ENCODE measurements at places on chromosomes 6 and 20.

- no peak for DNase-seq
Observed at GRCh38 chr6:2565499-2565898, 185.2 kb downstream of the MYLK4 start.

DNA sequence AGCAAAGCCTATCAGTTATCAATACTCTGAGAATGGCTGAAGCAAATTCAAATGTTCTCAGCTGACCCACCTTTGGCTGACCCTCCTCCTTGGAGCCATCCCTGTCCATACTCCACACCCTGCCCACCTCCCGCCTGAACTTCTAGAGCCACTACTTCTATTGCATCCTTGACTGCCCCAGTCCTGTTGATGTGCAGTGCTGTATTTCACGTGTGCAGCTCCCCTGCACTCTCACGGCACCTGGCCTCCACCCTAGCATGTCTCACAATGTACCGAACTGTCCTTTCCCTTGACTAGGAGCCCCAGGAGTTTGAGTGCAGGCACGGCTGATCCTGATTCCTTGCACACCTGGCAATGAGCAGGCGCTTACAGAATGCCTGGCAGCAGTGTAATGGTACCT, 7.0 kb downstream of the CPXM1 start:
- no peak for DNase-seq

DNA sequence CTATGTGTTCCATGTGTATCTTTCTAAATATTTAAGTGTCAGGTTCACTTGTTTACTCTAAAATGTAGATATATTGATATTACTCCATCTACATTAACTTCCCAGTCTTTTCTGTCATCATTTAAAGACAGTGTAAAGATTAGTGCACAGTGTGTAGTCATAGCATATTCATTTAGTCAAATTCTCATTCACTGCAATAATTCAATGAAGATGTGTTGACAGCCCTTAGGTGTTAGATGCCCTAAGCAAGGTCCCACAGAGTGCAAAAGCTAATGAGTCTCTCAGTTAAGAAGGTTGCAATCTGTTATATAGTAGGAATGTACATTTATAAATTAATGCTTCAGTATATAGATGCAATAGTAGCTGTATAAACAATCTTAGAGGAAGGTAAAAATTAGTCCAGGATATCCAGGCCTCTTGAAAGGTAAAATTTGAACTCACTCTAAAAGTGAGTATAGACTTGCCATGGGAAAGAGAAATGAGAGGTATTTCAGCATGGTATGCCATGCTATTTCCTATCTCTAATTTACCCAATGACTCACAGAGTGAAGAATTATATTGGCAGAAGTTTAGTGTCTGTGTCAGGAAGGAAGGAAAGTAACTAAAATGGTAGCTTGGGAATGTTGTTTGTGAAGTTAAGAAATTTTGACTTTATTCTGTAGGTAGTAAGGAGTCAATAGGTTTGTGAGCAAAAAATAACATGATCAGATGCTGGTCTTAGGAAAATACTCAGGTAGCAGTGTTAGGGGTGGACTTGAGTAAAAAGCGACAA, 969.9 kb upstream of the CITED2 start:
- DNase-seq = no peak

GRCh38 chr20:49859011-49859410, 46.4 kb downstream of the SLC9A8 start:
- no peak for DNase-seq

DNA sequence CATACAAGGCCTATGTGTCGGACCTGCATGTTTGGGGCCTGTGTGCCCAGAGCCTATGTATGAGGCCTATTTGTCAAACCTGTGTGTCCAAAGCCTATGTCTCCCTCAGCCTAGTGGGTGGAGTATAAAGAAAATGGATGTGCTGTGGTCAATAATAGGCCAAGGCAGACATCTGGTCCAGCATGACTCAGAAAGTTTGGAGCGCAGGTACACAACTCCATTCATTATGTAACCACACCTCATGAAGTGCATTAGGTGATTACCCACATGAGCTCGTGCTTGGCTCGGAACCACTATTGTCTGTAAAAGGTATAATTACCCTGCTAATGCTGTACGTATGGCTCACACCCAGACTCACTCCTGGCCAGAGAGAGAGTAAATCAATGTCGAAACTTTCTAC, 302.4 kb upstream of the POU3F2 start:
- no peak for DNase-seq

GRCh38 chr6:34906826-34907225, 17.8 kb downstream of the ANKS1A start:
- DNase-seq = no peak

- DNase-seq = no peak
Observed at GRCh38 chr20:9577397-9577796, 63.0 kb downstream of the LAMP5 start.

DNA sequence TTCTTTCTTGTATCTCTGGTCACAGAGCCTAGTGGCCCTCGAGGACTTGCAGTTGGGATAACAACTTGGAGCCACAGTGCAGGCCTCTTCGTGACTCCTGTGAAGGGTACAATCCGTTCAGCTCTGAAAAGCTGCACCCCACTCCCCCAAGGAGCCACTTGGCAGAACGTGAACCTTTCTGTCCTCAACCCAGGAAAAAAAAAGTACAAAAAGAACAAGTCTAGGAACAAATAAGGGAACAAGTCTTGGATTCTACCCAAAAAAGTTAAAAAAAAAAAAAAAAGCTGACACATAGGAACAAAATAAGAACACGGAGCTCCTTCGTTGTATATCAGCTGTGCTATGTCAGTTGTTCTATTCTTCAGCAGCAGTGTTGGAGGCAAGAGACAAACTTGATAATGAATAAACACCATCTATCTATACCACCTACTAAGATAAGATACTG, 77.9 kb upstream of the TULP1 start:
- no peak for DNase-seq

DNA sequence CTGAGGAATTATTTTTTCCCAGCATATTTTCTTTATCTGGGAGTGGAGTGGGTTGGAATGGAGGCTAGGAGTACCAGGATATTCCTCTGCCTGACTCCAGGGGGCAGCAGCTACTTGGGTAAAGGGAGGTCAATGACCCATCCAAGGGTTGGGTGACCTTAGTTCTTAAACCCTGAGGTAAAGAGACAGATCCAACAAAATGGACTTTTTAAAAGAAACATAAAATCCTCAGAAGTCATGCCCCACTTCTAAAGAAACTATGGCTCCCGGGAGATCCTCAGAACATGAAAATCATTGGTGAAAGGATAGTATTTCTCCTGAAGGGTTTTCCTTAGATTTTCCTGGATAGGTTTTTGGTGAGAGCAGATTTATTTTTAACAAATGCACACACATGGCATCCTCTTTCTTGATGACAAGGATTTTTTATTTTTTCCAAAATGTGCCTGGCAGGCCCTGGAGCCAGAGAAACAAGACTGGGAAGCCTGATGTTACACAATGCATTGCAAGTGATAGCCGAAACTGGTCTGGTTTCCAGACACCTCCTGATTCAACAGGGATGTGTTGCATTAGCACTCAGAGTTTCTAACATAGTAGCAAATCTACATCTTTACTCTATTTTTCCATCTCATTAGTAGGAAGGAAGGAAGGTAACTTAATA, 240.9 kb upstream of the BTBD3 start:
- DNase-seq = no peak

- peak; percentile 73 for DNase-seq
Observed at GRCh38 chr20:61520893-61521460, 268.9 kb downstream of the CDH4 start.

- no peak for DNase-seq
Observed at GRCh38 chr20:53611449-53611894, 17.8 kb upstream of the ZNF217 start.

- DNase-seq = no peak
Observed at GRCh38 chr6:18101873-18102272, 20.6 kb downstream of the NHLRC1 start.

GRCh38 chr6:46184114-46184513, 13.3 kb upstream of the ENPP5 start:
- DNase-seq = no peak

GRCh38 chr6:168554472-168554871, 113.5 kb downstream of the SMOC2 start:
- DNase-seq = no peak

DNA sequence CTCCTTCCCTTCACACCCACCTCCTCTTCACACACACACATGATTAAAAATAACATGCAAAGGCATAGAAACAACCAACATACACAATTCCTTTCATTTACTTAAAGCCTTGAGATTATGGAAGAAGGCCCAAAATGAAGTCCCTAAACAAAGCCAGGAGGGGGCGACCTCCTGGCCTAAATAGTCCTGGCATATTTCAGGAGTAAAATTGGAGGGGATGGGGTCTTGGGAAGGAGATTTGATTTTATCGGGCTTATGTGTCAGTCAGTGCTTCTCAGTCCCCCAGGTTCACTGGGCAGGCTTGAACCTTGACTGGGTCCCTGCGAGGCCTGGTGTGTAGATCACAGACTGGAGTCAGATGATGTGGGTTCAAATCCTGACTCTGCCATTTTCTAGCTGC, 266.4 kb downstream of the SAMD5 start:
- DNase-seq = no peak

DNA sequence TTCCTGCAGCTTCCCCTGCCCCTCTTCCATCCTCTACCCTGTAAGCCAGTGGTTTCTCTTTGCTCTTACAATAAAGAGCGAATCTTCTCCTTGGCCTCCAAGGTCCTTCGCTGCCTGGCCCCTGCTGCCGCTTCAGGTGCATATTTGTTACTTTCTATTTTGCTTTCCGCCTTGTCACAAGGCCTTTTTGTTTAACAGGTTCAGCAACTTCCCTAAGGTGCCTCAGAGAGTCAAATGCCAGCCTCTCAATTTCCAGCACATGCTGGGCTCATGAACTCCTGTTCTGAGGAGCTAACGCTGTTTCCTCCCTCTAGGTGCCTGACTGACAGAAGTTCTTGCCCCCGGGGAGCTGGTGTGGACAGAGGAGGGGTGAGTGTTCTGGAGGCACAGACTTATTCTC, 42.4 kb upstream of the EPB41L1 start:
- no peak for DNase-seq

- DNase-seq = no peak
Observed at GRCh38 chr6:168542301-168542700, 101.3 kb downstream of the SMOC2 start.

GRCh38 chr20:38173237-38174156, 8.4 kb upstream of the TGM2 start:
- peak; percentile 99 for DNase-seq

GRCh38 chr6:134256862-134257261, 61.0 kb downstream of the SGK1 start:
- no peak for DNase-seq

DNA sequence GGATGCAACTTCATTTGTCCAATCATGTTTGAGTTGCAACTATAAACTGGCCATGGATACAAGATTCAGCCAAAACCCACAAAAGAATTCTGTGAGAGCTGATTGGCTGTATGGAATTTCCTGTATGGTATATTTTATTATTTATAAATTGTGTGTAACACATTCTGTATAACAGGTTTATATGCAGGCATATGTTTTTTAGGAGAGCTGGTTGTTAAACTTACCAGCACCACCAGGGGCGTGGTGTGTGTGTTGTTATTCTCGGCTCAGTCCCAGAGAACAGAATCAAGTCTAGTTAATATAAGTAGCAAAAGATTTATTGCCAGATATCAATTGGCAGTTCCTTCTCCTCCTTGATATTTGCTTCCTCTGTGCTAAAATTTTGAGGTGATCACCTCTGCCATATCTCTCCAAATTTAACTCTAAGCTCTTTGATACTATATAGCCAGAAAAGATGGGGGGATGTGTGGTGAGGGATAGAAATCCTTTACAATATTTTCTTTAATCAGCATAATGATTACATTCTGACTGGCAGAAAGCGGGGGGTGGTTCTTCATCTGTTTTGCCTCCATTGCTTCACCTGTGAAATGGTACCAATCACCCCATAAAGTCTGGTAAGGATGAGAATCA, 22.9 kb downstream of the CNBD2 start:
- DNase-seq = no peak

GRCh38 chr6:104601721-104602120, 258.0 kb downstream of the HACE1 start:
- DNase-seq = no peak

DNA sequence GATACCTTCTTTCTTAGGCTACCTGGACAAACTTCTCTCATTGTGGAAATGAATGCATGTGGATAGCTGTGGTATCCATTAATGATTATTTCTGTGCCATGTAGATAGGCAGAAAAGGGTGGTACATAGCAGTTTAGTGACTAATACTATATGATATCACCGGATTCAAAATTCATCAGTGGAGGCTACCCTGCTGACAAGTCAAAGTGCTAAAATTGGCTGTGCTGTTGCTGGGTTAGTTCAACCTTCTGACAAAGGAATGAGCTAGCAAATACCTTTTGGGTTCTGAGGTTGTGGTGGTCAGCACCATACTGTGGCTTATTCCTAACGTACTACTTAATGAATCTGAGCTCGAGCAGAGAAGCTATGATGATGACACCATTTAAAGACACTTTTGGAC, 109.1 kb downstream of the TFAP2B start:
- no peak for DNase-seq

- no peak for DNase-seq
Observed at GRCh38 chr6:22150368-22151035, 146.3 kb downstream of the PRL start.

- DNase-seq = no peak
Observed at GRCh38 chr6:27111743-27112142, 135.8 kb upstream of the PRSS16 start.

- no peak for DNase-seq
Observed at GRCh38 chr6:12474167-12475140, 184.3 kb downstream of the EDN1 start.

Data from RWPE2 (cell line).